Activated T-helper 9 cell treated with anti-CD3 and anti-CD28 coated beads, Interleukin-2, amount 50 U/mL, for 16 hours (primary cell): ENCODE measurements at places on chromosomes 7 and 10.

DNA sequence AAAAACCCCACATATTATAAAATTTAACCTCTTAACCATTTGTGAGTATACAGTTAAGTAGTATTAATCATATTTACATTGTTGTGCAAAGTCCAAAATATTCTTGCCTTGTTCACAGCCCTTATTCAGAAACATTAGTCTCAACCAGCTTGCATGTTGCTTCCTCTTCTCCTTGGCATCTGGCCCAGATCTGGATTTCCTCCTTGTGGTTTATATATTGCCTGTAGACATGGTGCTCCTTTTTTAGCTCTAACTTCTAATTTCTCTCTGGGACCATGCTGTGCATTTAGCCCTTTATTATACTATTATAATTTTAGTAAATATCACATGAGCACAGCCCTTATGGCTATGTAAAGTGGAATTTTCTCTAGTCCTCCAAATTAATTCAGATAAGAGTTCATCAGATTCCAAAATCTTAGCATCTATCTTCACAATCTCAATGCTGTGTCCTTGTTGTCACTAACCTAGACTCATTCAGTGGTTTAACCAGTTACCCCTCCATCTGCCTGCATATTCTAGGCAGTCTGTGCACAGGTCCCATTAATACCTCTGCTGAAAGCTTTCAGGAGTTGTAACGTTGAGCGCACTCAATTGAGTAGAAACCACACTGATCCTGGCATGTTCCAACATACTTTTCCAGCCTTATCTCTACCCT lies 7.9 kb downstream of the CPED1 start:
- DNase-seq: no peak

DNA sequence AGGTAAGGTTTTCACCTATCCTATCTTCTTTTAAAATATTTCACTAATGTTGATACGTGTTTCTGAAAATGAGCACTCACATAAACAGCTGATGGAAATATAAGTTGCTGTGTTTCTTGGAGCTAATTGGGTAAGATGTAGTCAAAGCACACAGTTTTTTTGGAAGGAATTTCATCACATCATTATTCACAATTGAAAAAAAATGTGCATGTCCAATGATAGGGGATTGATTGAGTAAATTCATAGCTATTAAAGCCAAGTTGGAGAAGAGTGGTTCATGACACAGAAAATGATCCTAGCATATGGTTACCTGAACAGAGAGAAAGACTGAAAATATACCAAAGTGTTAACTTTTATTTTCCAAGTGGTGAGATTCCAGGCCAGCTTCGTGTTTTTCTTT lies 29.6 kb downstream of the GLI3 start:
- no peak for DNase-seq

DNA sequence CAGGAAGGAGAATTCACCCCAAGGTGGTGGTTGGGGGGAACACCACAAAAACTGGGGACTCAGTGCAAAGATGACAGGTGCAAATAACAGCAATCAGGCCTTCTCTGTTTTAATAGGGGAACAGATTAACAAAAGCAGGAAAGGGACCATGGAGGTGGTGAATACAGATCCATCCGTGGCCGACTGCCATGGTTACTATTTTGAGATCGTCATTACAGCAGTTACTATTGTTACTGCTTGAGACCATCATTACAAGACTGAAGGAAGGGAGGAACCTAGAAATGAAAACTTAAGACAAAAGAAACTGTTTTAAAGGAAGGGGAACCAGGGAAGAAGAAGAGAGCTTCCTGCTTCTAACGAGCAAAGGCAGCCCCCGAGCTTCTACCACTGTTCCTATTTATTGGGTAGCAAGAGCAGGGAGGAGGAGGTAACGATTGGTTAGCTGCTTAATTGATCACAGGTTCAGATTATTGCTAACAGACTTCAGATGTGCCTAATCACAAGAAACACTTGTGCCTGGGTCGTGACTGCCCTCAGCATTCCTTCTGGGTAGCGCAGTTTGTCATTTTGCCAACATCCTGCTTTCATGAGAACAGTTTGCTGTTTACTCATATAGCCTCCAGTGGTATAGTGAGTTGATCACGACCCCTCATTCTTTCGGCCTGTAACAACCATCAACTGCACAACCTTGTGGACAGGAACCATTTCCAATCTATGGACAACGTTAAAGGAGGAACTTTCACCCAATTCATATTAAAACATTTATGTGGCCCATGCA lies 216.3 kb downstream of the CHCHD3 start:
- no peak for DNase-seq

GRCh38 chr7:101631224-101631714 lies 2.2 kb upstream of the MYL10 start:
- no peak for DNase-seq

DNA sequence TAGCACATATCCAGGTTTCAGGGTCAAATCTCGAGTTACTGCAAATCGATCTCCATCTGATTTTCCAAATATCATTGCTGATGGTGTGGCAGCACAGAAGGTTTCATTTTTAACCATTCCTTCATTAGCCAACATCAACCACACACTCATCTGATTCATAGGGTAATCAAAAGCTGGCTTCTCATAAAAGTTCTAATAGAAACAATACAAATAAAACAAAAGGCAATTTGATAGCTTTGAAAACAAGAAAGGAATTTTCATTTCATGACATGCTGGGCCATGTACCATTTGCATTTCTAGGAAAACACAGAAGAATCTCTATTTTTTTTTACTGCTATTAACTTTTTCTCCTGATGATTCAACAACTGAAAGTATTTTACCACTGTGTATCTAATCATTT lies 147.7 kb upstream of the SLC26A5 start:
- no peak for DNase-seq

DNA sequence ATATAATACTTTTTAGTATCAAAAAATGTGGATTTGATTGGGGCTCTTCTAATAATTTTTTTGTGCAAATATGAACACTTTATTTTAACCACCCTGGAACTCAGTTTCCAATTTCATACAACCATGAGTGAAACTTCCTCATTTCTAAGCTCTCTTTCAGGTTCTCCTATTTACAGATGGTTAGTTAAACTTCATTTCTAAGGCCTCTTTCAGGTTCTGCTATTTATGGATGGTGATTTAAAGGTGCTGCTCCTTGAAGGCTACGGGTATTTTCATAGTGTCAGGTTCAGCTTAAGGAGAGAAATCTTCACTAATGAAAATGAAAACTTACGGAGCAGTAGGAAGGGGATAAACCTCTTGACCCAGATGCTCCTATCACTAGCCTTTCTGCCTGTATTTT lies 568.3 kb downstream of the KIF20B start:
- DNase-seq: no peak

DNA sequence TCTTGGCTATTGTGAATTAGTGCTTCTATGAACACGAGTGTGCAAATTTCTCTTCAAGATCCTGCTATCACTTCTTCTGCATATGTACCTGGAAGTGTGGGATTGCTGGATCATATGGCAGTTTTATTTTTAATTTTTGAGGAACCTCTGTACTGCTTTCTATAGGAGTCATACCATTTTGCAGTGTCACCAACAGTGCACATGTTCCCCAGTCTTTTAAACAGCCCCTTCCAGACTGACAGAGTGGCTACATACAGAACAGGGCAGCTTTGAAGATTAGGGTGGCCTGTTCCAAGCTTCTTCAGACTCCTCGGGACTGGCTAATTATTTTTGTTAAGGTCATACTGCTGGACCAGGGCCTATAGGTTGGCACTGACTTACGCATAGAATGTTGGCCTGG lies 82.9 kb downstream of the AUTS2 start:
- no peak for DNase-seq

DNA sequence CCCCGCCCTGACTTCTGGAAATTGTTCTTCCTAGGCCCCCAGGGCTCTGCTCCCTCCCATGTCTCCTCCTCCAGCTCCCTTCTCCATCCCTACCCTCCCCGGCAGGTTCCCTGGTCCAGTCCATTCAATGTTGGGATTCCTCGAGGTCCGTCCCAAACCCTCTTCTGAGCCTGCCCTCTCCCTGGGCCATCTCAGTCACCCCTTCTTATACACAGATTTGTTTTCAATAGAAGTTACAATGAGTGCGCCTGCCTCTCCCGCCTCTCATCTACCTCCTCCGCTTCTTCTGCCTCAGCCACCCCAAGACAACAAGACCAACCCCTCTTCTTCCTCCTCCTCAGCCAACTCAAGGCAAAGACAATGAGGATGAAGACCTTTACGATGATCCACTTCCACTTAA lies 67.9 kb downstream of the OAT start:
- no peak for DNase-seq

DNA sequence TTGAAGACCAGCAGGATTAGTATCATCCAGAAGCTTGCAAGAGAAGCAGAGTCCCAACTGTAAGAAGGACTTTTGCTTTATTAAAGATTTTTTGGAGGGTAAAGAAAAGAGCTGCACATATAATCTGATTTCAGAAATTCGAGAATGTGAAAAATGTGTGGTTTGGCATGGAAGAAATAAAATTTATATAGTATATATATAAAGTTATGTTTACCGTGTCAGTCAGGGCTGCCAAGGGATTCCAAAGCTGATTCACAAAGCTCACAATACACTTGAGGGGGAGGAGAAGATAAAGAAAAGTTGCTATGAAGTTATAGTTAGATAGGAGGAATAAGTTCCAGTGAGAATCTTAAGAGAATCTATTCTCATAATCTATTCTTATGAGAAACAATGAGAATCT lies 231.8 kb upstream of the CACNA2D1 start:
- no peak for DNase-seq

GRCh38 chr7:127582361-127582760 lies 3.0 kb downstream of the GCC1 start:
- no peak for DNase-seq

DNA sequence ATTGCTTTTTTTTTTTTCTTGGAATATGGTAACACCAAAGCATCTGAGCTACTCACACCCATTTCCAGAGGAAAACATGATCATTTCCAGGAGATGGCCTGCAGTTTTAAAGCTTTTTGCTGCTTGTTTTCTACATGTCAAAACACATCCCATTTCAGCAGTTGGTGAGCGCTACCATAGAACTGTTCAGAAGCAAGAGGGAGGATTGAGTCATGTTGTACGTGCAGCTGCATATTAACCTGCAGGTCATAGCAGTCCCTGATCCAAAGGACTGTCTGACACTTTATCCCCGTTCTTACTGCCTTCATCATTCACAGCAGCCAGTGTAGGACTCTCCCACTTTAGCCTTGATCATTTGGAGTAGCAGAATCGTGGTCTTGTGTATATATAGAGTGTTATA lies 124.6 kb downstream of the AUTS2 start:
- no peak for DNase-seq

DNA sequence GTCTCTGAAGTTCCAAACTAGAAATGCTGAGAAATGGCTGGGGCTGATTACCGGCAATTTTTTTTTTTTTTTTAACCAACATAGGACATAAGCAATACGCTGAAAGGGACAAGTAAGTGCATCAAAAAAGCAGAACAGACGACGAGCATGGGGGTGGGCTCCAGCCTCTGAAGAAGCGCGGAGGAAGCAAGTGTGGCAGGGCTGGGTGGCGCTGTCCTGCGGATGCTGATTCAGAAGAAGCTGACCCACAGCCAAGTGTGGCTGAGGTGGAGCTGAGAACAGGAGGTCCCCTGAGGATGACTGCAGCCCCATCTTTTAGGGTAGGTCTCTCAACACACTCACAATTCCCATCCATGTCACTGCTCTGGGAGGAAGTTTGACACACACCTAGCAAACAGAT lies 65.6 kb downstream of the CTBP2 start:
- no peak for DNase-seq

DNA sequence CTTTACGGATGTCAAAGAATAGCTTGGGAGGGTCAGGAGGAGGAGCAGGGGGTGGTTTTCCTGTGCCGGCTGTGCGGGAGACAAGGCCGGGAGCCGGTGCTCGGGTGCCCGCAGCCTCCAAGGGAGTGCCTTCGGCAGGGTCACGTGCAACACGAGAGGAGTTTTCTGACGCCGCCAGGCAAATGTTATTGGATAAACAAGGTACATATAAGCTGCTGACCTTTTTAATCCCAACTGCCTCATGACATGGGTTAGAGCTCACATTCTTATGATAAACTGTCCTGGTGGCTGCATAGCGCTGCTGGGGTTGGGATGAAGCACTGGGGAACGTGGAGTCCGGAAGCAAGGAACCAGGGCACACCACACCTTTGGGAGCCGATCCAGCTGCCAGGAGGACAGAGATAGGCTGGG lies 124.8 kb upstream of the PDLIM1 start:
- no peak for DNase-seq

GRCh38 chr10:35607475-35608327 lies 2.6 kb downstream of the GJD4 start:
- DNase-seq: no peak

- no peak for DNase-seq
These were observed 56.9 kb upstream of the CHST15 start for GRCh38 chr10:124150189-124150806.

DNA sequence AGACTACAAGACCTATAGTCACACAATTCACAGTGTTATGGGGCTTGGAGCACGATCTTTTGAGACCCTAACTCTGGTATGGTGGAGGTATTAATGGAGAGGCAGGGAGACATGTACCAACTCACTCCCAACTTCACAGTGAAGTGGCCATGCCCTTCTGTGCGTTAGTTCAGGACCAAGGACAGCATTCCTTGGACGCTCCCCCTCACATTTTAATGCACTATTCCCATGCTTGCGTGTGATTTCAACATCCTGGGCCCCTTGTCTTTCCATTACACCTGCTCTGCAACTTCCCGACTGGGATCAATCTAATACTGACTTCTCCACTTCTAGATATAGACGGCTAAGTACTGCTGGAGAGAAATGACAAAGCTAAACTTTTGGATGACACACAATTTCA lies 72.7 kb downstream of the PLCE1 start:
- no peak for DNase-seq

DNA sequence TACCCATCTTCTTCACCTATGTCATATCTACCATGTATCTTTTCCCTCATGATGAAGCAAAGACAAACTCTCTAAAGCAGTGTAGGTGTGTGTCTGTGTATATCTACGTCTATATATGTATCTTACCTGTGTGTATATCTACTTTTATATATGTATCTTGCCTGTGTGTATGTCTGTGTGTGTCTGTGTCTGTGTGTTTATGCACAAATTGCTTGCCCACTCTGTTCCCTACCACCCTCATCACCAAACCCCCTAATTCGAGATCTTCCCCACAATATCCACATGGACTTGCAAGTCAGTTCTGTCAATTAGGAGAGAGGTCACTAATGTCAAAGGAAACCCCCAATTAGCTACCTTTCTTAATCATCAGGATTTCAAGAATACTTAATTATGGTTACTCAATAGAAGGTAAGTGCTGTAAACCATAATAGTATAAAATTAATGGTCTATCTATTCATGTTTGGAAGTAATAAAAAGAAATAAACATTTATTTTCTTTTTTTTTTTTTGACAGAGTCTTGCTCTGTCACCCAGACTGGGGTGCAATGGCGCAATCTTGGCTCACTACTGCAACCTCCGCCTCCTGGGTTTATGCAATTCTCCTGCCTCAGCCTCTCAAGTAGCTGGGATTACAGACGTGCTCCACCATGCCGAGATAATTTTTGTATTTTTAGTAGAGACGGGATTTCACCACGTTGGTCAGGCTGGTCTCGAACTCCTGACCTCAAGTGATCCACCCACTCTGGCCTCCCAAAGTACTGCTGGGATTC lies 43.6 kb downstream of the ANKRD61 start:
- DNase-seq: no peak
